ENCODE measurements at places on chromosomes 12 and 14. TPM values are rescaled to one million over a fixed set of nuclear protein-coding genes. Genes with fewer than 3 reads are reported as not detected.

The UNC79 gene
- total RNA-seq: 1.2 TPM

The WNT1 gene
- not detected for total RNA-seq

The ACOT4 gene
- 0.43 TPM for total RNA-seq

The RNASE12 gene
- total RNA-seq: not detected

The ITGB7 gene
- total RNA-seq: 18.8 TPM

The CLEC7A gene
- not detected for total RNA-seq

The TAS2R46 gene
- 0.16 TPM for total RNA-seq

The KRT74 gene
- total RNA-seq: not detected

The KLRC3 gene
- total RNA-seq: 1.7 TPM

The DENND5B gene
- 14.8 TPM for total RNA-seq

The PKP2 gene
- not detected for total RNA-seq

The CPNE6 gene
- not detected for total RNA-seq

The NAB2 gene
- 74.0 TPM for total RNA-seq

The SYNE2 gene
- total RNA-seq: 35.2 TPM

The MYH7 gene
- 0.05 TPM for total RNA-seq

The CLMN gene
- 19.5 TPM for total RNA-seq

The C12orf60 gene
- total RNA-seq: 15.9 TPM

The BCL2L14 gene
- not detected for total RNA-seq

The GPR162 gene
- total RNA-seq: 1.5 TPM

The TAMALIN gene
- total RNA-seq: 26.7 TPM

The LRRIQ1 gene
- total RNA-seq: 0.95 TPM

The FITM1 gene
- not detected for total RNA-seq

The ADCY4 gene
- total RNA-seq: not detected

The MYBPC1 gene
- total RNA-seq: not detected

The RFX4 gene
- total RNA-seq: not detected

The KRT75 gene
- not detected for total RNA-seq

The CCER1 gene
- not detected for total RNA-seq

The VDR gene
- 1.4 TPM for total RNA-seq

The CPNE8 gene
- 42.3 TPM for total RNA-seq

The OR11H12 gene
- total RNA-seq: not detected

The FICD gene
- 6.1 TPM for total RNA-seq

The TMPO gene
- 124 TPM for total RNA-seq

The POTEM gene
- total RNA-seq: 0.16 TPM

The KRT3 gene
- total RNA-seq: not detected

The DIO3 gene
- not detected for total RNA-seq
